Hematopoietic multipotent progenitor cell treated with erythropoietin and hydrocortisone succinate and interleukin-3 and kit ligand, for 4 days (in vitro differentiated cells): ENCODE measurements at places on chromosomes 1 and 21.

DNA sequence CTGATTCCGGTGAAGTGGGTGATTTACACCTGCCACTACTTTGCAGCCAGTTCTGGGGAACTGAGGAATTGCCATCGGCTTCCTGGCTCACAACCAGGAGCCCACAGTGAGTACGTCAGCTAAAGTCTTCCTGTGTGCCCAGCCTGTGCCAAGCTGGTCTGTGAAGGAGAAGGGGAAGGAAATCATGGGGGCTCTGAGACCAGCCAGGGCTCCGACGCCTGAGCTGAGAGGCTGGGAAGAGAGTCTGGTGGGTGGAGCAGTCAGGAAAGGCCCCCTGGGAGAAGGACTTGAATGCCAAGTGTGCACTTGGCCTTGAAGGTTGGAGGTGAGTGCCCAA is 1.2 kb downstream of the LURAP1 start:
- no peak for DNase-seq

- DNase-seq, result no peak
Measured at GRCh38 chr1:205597691-205598314, 34.0 kb downstream of the ELK4 start.

DNA sequence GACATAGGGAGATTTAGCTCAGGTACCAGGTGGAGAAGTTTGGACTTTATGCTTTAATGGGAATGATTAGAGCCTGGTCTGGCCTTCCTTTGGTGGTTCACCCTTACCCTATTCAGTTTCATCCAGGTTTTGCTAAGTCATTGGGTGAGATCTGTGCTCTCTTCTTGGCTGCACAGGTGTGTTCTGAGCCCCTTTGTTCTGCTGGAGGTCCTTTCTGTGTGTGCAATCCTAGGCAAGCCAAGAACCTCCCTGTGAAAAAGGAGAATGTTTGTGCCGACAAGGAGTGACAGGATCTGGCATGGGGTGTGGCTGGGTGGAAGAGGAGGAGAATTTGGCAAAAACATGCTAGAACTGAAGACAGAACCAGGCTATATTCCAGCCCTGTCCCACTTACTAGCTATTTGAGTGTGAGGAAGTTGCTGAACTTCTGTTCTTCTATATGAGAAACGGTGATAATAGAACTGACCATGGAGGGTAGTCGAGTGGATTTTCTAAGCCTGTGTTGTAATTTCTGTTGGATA is 4.6 kb downstream of the GSTM5 start:
- DNase-seq, result no peak

GRCh38 chr1:44313265-44313918 is 41.7 kb downstream of the ERI3 start:
- no peak for DNase-seq

DNA sequence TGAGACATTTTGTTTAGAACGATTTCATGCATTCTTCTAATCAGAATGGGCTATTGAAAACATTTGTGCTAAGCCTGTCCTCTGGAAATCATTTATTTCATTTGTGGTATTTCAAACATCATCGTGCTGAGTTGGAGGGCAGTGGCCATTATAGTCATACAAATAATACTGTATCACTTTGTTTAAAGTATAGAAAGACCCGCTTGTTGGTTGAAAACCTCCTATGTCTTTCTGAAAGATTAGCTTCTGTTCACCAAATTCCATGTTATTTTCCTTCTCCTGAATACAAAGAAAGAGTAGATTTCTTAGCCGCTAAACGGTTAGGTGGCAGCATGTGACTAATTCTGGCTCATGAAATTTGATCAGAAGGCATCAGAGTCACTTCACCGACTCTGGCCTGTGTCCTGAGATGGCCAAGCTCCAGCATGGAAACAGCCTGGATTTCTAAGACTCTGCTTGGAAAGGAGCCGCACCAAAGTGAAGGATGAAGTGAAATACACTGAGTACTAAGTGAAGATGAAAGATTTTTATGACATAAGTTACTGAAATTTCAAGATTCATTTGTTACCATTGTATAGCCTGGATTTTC is 355.1 kb downstream of the USP25 start:
- DNase-seq, result no peak

DNA sequence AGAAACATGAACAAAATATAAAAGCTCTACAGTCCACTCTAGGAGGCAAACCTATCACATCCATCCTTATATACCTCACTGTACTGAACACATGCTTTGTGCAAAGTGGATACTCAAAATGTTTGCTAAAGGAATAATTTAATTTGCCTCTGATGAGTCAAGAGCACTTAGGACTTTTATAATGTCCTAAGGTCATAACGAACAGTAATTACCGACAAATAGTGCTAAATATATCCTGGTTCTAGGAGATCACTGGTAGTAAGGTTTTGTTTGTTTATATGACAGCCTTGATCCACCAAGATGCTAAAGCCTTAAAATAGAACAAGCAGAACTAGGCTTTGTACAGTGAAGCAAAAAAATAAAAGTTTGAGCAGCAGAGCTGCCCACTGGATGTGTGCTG is 70.6 kb downstream of the GADD45A start:
- no peak for DNase-seq

DNA sequence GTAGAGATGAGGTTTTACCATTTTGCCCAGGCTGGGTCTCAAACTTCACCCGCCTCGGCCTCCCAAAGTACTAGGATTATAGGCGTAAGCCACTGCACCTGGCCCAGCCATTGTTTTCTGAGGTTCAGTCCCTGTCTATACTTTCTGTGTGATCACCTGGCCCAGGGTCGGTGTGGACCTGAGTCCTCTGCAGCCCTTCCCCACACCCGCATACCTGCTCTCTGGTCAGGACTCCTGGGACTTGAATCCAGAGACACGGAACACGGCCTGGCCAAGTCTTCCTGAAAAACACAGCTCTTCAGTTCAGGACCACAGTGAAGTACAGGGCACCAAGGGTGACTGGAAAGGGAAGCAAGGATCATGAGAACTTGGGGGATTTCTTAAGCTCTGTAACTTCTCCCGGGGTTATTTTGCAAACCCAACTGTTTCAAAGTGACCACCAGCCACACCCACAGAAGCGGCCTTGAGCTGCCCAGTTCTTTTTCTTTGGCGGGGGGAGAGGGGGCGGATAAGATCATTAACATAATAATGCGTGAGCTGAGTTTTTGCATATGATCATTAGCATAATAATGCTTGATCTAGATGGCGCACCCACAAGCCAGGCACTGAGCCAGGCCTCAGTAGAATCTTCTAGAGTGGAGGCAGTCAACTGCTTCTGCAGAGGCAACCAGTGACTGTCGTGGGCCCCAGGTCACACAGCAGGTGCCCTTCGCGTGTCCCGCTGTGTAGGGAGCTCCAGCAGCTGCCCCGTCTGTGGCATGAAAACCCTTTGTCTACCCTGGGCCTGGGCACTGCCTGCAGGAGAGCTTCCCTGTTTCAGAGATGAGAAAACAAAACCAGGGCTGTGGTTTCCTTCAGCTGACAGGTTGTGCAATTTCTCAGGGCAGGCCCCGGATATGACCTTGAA is 1.7 kb upstream of the NADK start:
- DNase-seq, result peak; percentile 93

GRCh38 chr1:42152119-42152518 is 1.1 kb upstream of the GUCA2B start:
- no peak for DNase-seq

GRCh38 chr1:153210206-153210605 is 7.0 kb downstream of the LELP1 start:
- DNase-seq, result no peak

DNA sequence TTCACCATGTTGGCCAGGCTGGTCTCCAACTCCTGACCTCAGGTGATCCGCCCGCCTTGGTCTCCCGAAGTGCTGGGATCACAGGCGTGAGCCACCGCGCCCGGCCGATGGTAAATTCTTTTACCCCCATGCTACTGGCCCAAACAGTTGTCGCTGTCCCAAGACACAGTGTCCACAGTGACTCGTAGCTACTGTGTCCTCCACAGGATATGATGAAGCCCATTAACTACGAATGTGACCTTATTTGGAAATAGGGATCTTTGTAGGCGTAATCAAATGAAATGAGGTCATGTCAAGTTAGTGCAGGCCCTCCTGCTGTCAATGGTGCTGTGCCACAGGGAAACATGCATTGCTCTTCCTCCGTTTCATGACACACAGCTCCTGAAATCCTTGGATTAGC is 8.5 kb downstream of the FNDC10 start:
- DNase-seq, result no peak

- DNase-seq, result peak; percentile 40
Measured at GRCh38 chr1:40372658-40373322, 737 bp upstream of the SMAP2 start.

DNA sequence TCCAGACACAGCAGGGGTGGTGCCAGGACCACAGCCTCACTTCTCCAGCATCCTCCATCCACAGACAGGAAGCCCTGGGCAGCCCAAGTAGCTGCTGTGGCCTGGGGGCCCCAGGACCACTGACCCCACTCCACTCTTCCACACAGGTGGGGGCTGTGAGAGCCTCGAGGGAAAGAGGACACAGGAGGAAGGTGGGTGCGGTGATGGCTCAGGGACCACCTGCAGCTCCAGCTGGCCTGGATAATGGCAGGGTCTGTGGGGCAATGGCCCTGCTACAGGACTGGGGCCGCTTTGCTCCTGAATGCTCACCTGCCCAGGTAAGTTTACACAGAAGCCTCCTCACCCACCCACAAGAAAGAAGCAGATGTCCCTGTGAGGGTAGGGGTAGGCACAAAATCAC is 18.3 kb upstream of the PRSS38 start:
- no peak for DNase-seq

DNA sequence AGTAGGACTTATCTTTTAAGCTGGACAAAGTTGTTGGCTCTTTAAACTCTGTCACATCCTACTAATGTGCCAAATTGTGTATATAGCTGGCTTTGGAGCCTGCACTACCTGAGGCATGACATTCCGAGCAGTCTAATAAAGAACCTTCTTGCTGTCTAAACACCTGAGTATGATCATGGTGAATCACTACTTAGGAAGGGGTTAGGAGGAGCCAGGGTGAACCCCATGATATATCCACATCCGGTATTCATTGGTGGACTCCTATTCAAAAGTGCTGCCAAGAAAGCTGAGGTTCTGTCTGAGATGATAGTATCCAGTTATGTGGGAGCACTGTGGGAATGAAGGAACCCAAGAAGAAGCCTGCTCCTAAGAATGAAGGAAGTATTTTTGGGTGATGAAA is 27.1 kb downstream of the CRNN start:
- no peak for DNase-seq

DNA sequence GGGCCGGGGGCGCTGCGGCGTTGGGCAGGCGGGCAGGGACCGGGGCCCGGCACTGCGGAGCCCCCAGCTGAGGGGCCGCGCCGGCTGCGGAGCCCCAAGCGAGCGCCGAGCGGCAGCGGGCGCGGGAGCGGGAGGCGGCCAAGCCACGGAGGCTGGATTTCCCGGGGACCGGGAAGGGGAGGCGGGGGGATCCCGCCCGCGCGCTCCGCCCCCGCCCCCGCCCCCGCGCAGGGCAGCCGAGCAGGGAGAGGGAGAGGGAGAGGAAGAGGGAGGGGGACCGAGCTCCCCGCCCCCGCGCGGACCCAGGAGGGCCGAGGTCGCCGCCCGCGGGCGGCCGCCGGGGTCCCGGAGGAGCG is at the start of gene DLGAP3:
DLGAP3 (minus strand) TSS at position 154 of the 356 bp plus-strand sequence. CDS start 24,267 bp downstream, outside the sequence.
- no peak for DNase-seq

DNA sequence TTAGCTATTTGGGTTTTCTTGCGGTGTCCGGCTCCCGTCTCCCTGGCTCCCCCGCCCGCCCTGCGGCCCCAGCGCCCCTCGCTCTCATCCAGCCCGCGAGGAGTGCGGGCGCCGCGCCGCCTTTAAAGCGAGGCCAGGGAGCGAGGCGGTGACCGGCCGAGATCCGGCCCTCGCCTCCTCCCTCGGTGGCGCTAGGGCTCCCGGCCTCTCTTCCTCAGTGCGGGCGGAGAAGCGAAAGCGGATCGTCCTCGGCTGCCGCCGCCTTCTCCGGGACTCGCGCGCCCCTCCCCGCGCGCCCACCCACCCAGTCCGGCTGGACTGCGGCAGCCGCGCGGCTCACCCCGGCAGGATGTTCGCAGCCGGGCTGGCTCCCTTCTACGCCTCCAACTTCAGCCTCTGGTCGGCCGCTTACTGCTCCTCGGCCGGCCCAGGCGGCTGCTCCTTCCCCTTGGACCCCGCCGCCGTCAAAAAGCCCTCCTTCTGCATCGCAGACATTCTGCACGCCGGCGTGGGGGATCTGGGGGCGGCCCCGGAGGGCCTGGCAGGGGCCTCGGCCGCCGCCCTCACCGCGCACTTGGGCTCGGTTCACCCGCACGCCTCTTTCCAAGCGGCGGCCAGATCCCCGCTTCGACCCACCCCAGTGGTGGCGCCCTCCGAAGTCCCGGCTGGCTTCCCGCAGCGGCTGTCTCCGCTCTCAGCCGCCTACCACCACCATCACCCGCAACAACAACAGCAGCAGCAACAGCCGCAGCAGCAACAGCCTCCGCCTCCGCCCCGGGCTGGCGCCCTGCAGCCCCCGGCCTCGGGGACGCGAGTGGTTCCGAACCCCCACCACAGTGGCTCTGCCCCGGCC is 492 bp downstream of the HLX start:
- DNase-seq, result peak; percentile 51

- DNase-seq, result peak; percentile 76
Measured at GRCh38 chr1:193462629-193463320, 276.4 kb upstream of the B3GALT2 start.

- no peak for DNase-seq
Measured at GRCh38 chr1:207822124-207822601, 70.3 kb downstream of the CD46 start.

GRCh38 chr1:110067893-110068645 is 2.4 kb downstream of the ALX3 start:
- peak; percentile 49 for DNase-seq

- peak; percentile 27 for DNase-seq
Measured at GRCh38 chr21:25625036-25625435, 14.0 kb upstream of the JAM2 start.

- DNase-seq, result peak; percentile 82
Measured at GRCh38 chr1:36448530-36449056, 1.7 kb downstream of the OSCP1 start.

DNA sequence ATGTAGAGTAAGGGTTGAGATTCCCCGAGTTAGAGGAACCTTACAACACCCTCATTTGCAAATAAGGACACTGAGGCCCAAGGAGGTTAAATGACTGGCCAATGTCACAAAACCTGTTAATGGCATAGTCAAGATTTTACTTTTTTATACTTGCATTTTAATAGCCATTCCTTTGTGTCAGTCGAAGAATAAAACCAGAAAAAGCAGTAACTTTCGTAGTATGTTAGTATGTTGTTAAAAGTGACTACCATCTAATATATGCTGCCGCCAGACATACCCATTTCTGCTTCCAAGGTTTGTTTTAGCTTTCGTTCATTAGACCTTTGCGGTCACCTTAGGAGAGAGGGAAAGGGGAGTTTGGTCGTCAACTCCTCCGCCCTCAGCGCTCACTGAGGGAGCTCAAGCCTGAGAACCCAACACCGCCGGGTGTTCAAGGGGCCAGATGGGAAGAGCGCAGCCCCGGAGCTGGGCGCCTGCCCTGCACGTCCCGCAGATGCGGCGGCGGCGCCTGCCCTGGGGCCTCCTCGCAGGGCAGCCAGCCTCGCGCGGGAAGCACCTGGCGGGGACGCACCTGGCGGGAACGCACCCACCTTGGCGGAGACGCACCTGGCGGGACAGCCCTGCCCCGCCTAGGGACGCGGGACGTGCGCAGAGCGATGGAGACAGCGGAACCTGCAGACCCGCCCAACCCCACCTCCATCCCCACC is 466 bp downstream of the VPS26C start:
- peak; percentile 72 for DNase-seq

- no peak for DNase-seq
Measured at GRCh38 chr1:229065613-229066012, 205.3 kb upstream of the RAB4A start.

- DNase-seq, result peak; percentile 71
Measured at GRCh38 chr1:239587066-239587465, 200.7 kb downstream of the CHRM3 start.

GRCh38 chr1:95352767-95353166 is 118.8 kb downstream of the RWDD3 start:
- DNase-seq, result peak; percentile 21
